ENCODE measurements at places on chromosomes 5 and 9.

- no peak for DNase-seq
Observed at GRCh38 chr5:55363856-55364255, 56.1 kb downstream of the MTREX start.

DNA sequence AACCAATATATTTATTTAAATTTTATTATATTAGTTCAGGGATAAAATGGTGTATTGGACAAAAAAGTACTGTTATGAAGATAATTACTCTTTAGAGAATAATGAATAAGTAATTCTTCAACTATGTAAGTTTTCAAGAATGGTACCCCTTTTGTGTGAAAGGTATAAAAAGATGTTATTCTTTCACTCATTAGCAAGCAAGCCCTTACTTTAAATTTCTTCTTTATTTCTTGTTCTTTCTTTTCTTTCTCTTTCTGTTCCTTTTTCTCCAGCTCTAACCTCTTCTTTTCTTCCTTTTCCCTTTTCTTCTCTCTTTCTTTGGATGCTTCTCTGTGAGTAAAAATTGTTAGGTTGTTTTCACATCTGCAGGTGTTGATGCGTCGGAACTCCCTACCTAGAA lies 63.2 kb upstream of the RICTOR start:
- no peak for DNase-seq

- no peak for DNase-seq
Observed at GRCh38 chr5:113058269-113058668, 81.7 kb downstream of the DCP2 start.

- no peak for DNase-seq
Observed at GRCh38 chr5:146880966-146881365, 2.4 kb upstream of the PPP2R2B start.

DNA sequence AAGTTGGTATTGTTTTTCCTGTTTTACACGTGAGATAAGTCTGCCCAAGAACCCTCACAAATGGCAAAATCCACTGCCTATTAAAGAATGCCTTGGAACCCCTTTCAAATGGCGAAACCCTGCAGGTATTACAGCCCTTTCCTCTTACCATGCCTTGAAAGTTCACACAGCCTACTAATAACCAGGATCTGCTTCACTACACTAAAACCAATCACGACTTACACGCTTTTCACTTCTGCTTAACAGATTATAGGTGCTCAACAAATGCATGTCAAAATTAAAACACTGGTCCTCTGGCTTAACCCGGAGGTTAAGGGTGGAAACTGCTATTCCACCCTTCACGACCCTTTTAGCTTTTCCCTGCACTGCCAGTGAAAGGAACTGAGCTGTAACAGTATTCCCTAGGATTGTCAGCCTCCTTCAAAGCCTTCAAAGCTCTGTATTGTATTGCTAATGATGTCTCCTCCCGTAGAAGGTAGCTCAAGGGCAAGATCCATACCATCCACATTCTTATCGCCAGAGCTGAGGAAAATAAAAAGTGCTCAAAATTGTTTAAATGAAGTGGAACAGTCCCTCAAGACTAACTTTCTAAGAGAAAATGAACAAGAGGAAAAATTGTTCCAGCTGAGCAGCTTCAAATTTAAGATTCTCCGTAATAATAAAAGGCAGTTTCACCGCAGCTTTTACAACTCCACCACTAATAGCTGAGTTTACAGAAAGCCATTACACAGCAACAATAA lies 997 bp downstream of the AUH start:
- DNase-seq = no peak

- no peak for DNase-seq
Observed at GRCh38 chr5:52811067-52811749, 23.5 kb downstream of the ITGA1 start.

Data from C1 segment of cervical spinal cord (tissue), 14 donors.